Thoracic aorta (tissue), 2 donors: ENCODE measurements at places on chromosomes 6 and 20.

GRCh38 chr6:73382462-73383113 lies 12.0 kb upstream of the DDX43 start:
- DNase-seq, result no peak

GRCh38 chr6:110822249-110822648 lies 7.0 kb upstream of the CDK19 start:
- DNase-seq, result no peak

- DNase-seq, result no peak
Observed at GRCh38 chr6:149306967-149307366, 10.5 kb upstream of the TAB2 start.

GRCh38 chr6:117927866-117928265 lies 20.8 kb downstream of the SLC35F1 start:
- DNase-seq, result no peak

DNA sequence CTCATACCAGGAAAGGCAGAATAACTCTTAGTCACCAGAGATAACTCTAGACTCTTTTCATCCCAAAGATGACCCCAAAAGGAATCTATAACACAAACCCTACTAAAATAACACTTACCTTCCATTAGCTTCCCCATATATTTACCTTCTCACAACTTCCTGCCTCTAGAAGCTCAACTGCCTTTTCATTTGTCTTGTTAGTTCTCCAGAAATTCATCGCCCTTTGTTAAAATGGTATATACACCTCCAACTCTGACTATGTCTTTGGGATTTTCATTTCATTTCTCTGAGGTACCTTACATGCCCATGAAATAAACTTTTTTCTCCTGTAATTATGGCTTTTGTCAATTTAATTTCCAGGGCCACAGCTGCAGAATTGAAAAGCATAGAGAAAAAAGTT lies 33.5 kb downstream of the GCM1 start:
- no peak for DNase-seq

GRCh38 chr20:39986173-39986904 lies 702.7 kb downstream of the MAFB start:
- no peak for DNase-seq

- no peak for DNase-seq
Observed at GRCh38 chr6:154579485-154579884, 69.0 kb upstream of the CNKSR3 start.
